Activated effector memory CD4-positive, alpha-beta T cell treated with anti-CD3 and anti-CD28 coated beads, Interleukin-2, amount 50 U/mL, for 16 hours (primary cell): ENCODE measurements at places on chromosomes 11 and 22.

DNA sequence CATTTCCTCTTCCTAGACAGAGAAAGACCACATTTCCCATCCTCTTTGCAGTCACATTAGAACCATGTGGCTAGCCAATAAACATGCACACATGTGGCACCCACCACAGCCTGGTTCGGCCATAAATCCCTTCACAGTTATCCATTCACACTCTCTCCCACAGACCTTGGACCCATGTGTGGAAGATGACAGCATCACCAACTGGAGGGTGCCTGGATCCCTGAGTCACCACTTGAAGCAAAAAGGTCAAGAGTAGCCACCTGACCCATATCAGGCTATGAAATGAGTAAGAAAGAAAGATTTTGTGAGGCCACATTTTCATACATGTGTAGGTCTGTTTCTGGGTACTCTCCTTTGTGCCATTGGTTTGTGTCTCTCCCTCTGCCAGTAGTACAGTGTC, 9.0 kb upstream of the TMEM121B start:
- DNase-seq, result no peak

DNA sequence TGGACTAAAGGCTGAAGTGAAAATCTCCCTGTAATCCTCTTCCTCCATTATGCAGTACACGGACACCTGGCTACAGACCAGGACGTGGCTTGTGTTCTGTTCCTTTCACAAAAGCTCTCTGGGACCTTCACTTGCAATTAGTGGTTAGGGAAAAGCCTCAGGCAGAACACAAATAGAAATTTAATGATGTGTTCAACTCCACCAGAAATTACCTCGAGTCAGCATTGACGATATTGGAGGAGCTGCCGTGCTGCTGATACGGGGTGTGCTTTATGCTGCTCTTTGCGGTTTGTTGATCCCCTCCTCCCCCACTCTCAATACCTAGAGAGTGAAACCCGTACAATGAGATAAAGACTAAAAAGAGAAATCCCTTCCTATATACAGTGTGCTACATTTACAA, 48.9 kb downstream of the POLD3 start:
- no peak for DNase-seq

- no peak for DNase-seq
Observed at GRCh38 chr11:23932485-23932898, 564.4 kb upstream of the LUZP2 start.

DNA sequence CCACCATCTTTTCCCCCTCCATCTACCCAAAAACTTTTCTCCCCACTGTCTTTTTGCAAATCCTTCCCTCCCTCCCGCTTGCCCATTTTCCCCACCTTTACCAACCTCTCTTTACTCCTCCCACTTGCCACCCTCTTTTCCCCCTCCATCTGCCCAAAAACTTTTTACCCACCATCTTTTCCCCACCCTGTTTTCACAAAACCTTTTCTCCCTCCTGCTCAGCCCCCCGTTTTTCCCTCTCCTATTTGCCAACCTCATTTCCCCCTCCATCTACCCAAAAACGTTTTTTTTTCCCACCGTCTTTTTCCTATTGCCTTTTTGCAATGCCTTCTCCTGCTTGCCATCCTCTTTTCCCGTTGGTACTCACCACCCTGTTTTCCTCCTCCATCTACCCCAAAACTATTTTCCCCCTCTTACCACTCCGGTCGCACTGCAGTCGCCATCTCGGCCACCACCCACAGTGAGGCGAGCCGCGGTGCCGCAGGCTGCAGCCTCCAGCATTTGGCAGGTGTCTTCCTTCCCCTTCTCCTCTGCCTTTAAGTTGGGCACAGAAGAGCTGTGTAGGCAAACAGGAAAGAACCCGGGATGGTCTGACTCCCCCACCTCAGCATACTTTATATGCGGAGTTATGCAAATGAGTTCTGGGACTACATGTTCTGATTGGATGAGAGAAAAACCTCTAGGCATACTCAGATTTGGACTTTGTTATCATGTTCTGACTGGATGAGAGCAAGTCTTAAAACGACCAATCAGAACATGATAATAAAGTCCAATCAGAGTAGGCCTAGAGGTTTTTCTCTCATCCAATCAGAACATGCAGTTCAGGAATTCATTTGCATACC, 121.2 kb upstream of the VPREB1 start:
- no peak for DNase-seq

- no peak for DNase-seq
Observed at GRCh38 chr11:110078923-110079544, 14.2 kb upstream of the ZC3H12C start.

DNA sequence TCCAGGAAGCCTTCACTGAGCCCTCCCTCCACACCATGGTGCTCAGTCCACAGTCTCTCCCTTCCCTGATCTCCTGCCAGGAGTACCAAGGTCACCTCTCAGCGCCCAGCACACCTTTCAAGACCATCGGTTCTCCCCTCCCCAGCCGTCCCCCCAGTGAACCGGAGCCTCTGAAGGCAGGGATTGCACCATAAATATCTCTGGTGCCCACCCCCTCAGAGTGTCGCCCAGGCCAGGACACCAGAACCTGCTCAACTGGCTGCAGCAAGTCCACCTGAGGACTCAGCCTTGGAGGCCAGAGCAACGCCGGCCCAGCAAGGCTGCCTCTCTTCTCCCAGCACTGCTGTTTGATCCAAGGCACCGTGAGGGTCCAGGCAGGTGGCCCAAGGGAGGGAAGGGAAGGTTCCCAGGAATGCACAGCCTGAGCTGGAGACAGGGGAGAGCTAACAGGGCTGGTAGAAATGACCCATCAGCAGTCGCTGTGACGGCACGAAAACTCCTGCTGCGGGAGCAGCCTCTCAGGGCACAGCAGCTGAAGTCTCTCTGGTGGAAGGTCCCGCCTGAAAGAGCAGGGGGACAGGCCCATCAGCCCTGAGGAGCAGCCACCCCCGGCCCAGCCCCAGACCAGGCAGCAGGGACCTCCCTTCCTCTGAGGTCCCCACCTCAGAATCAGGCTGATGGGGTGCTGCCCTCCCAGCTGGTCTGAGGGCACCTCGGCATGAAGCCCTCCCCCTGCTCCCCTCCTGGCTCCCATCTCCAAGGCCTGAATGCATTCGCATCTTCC, 80.3 kb downstream of the BUD13 start:
- DNase-seq, result no peak

- DNase-seq, result no peak
Observed at GRCh38 chr11:128409476-128409875, 177.9 kb downstream of the ETS1 start.

GRCh38 chr22:48931452-48931851, 896.2 kb downstream of the BRD1 start:
- DNase-seq, result no peak

DNA sequence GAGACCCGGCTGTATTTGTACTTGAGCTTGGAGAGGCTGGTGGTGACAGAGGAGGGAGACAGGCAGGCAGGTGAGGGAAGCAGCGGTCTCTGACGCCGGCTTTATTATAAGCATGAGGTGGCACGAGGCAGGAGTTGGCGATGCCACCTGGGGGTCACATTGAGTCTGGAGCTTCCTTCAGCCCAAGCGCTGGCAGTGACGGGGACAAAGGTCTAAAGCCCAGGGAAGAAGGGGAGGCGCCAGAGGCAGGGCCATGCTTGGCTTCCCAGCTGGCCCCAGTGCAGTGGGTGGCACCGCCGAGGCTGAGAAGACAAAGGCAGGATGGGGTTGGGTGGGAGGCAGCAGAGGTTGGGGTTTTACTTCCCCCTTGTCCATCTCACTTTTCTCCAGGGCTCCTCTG, 4.5 kb downstream of the FXYD2 start:
- DNase-seq, result no peak

GRCh38 chr11:95404370-95404769, 173.4 kb upstream of the SESN3 start:
- DNase-seq, result no peak

DNA sequence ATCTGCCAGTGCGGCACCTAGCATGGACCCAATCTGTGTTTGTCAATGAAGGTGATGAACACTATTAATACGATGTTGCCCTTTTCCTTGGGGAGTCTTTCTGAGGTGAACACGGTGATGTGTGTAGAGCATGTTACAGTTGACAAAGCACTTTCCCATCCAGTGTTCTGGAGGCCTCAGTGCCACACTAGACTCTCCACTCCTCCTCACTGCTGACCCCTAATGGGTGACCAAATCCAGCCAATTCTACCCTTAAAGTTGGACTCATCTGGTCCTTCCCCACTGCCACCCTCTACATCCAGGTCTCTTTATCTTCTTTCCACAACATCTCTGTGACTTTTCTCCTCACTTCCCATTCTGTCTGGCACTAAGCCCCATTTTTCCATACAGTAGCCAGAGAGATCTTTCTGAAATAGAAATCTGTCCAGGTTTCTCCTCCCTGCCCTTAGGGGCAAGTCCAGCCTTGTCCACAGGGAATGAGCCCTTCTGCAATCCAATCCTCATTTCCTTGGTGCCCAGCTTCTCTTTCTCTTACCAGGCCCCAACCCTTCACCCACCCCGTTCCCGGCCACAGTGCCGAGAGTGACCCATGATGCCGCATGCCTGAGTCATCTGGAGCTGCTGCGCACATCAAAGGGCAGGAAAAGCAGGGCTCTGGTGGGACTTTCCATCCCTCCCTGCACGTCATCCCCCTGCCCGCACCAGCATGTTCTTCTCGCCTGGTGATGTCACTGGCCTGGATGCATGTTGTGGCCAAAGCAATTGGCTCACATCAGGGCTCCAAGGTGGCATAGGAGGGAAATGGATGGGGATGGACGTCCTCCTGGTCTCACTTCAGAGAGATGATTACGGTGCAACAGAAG, 64.2 kb downstream of the RASSF10 start:
- DNase-seq, result no peak
